Pulmonary artery endothelial cell (primary cell): ENCODE measurements at places on chromosomes 7 and 10. TPM values are rescaled to one million over a fixed set of nuclear protein-coding genes. Genes with fewer than 3 reads are reported as not detected.

DNA sequence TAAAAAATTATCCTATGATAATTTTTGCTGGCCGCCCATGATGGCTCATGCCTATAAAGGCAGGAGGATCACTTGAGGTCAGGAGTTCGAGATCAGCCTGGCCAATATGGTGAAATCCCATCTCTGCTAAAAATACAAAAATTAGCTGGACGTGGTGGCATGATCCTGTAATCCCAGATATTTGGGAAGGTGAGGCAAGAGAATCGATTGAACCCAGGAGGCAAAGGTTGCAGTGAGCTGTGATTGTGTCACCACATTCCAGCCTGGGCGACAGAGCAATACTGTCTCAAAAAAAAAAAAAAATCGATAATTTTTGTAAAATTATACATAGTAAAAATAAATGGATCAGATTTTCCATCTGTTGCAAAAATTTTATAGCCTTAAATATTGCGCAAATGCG is 31.7 kb upstream of the CDK14 start:
- DNase-seq: no peak

The CYP2E1 gene
- total RNA-seq: 0.13 TPM in 1 of 2 replicates, not detected in the other

DNA sequence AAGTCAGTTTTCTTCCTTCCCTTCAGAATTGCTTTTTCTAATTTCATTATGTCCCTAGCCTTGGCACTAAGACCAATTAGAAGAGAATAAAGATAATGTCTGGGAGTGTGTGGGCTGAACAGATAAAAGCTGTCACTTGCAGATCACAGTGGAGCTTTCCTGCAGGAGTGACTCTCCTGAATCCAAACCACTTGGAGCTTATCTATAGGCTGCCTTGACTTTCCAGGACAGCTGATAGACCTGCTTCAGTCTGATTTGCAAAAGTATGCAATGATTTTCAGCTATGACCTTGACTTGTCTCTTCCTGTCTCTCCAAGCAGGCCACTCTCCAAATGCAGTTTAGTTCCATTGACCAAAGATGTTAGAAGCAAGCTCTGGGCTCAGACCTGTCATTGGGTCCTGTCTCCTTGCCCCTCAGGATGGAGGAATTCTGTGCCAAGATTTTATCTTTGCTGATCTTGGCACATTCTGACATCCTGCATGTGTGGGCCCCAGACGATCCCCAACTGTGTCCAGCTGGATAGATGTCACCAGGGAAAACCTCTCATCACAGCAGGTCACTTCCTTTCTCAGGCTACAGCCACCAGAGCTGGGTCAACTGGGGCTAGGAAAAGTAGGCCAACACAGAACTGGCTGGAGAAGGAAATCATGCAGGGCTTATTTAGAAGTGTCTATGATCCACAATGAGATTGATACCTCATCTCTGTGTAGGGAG is 120.9 kb upstream of the ZNF438 start:
- DNase-seq: no peak

- DNase-seq: no peak
Observed at GRCh38 chr7:151903249-151904032, 26.5 kb upstream of the PRKAG2 start.

DNA sequence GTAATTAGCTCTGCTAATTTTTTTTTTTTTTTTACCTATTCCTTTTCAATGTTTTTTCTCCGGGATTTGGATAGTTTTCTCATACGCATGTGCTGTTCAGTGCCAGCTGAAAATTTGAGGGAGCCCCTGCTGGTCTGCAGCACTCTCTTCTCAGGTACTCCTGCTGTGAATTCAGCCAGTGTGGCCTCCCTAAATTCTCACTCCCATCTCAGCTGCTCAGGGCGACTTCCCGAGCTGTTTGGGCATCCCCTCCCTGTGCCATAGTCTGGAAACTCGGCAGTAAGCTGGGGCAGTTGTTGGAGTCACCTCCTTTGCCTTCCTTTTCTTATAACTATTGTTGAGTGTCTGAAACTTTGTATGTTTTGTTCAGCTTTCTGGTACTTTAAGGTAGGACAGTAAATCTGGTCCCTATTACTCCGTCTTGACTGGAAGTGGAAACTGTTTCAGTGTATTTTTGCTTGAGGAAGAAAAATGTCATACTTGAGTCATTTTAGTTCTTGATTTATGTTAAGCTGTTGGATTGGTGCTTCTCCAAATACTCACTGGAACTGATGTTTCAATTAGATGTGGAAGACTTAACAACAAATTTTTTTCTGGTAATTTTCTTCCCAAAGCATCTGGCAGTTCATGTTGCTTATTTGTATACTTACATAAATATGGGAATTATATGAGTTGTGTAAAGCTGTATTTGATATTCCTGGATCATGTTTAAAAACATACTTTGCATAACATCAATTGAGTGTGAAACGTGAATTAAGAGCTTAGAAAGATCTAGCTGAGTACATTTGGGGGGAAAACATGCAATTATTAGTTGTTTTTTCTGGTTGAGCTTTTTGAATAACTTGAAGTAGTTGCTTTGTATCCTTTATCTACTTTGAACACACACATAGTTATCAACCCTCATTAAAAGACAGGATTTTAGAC is 33.7 kb downstream of the MINPP1 start:
- no peak for DNase-seq

GRCh38 chr7:90958647-90959046 is 305.6 kb upstream of the FZD1 start:
- no peak for DNase-seq

GRCh38 chr7:726854-727103 is 280 bp downstream of the DNAAF5 start:
- DNase-seq: no peak

- no peak for DNase-seq
Observed at GRCh38 chr7:117791877-117792780, 81.1 kb downstream of the CTTNBP2 start.

DNA sequence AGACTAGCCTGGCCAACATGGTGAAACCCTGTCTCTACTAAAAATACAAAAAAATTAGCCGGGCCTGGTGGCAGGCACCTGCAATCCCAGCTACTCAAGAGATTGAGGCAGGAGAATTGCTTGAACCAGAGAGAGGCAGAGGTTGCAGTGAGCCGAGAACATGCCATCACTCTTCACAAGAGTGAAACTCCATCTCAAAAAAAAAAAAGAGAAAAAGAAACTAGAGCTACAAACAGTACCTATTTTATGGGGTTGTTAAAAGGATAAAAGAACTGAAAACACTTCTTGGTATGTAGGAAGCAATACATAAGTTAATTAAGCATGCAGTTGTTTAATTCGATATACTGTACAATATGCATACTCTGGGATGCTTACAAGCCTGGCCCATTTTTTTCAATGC is 216.9 kb downstream of the SORCS1 start:
- DNase-seq: no peak

The DGKI gene
- total RNA-seq: 0.33 and 0.53 TPM in 2 replicates

DNA sequence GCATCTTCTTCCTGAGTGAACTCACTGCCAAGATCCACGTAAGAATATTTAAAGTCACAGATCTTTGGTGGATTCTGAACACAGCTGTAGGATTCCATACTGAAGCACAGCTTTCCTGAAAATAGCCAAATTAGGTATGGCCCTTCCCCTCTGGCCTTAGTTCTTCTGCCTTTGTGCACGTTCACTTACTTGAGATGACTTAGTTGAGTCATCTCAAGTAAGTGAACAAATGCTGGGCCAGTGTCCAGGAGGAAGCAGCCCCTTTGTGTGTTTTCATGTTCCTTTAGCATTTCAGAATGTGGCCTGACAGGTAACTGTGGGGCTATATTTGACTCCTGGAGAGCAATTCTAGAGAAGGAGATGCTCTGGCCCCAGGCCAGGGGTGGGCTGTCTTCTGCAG is 51.5 kb downstream of the CCNY start:
- DNase-seq: peak; percentile 32

GRCh38 chr7:83161899-83162401 is 734 bp downstream of the PCLO start:
- no peak for DNase-seq

The SLC26A5 gene
- not detected in 2 replicates for total RNA-seq

The HYAL4 gene
- 0.20 TPM in 1 of 2 replicates, not detected in the other for total RNA-seq

DNA sequence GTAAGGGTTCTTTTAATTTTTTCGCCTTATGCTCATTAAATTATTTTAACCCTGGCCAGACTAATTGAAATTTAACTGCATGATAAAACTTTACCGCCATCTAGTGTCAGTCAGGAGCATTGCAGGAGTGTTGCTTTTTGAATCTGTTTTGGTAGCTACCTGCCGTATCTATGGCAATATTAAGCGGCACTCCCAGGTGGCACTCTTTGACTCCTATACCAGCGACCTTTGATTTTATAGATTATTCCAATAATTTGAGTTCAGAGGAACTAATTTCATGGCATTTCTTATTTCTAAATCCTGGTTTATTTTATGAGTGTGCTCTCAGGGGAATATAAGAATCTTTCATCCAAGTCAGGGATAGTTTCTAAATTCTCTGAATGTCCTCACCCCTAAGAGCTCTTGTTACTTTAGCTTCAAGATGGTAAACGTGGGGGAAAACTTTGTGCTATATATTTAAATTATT is 198.9 kb downstream of the REEP3 start:
- no peak for DNase-seq

The OTUD1 gene
- total RNA-seq: 3.9 and 4.9 TPM in 2 replicates

The OR6V1 gene
- total RNA-seq: not detected in 2 replicates

DNA sequence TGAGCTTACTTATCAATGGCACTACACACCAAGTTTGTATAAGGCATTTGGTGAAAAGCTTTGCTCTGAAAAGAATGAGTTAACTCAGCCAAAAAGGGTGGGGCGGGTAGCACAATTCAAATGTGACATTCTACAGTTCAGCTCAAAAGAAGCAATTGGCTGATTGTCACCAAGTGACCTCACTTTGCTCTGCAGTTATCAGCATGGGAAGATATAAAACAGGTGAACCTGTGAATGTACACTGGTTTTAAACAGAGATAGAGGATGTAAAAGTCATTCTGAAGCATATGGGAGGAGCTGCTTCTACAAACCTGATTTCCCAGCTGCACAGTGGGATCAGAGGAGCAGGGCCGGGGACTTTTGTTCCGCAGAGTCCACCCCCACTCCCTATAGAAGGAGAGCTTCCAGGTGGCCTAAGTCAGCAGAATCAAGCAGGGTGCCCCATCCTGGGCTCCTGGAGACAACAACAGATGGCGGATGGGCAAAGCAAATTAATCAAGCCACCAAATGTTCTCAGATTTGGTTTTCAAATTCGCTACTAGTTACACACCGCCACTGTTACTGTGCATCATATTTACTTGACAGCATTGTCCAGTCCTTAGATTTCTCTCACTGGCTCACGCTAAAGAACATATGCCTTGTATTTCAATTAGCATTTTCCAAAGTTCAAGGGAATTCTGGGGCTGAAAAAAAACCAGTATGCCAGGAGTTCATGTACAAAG is 27.5 kb upstream of the NPVF start:
- DNase-seq: no peak

DNA sequence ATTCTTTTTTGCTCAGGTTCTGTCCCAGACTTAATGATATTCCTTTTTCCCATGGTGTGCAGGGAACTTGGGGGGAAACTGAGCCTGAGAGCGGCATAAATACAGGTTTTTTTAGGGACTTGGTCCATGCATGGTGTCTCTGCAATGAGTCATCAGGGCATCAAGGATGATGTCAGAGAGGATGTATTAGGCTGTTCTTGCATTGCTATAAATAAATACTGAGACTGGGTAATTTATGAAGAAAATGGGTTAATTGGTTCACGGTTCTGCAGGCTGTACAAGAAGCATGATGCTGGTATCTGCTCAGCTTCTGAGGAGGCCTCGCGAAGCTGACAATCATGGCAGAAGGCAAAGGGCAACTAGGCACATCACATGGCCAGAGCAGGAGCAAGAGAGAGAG is 185.4 kb downstream of the RAB11FIP2 start:
- no peak for DNase-seq

The CTNNA3 gene
- total RNA-seq: not detected in 2 replicates

DNA sequence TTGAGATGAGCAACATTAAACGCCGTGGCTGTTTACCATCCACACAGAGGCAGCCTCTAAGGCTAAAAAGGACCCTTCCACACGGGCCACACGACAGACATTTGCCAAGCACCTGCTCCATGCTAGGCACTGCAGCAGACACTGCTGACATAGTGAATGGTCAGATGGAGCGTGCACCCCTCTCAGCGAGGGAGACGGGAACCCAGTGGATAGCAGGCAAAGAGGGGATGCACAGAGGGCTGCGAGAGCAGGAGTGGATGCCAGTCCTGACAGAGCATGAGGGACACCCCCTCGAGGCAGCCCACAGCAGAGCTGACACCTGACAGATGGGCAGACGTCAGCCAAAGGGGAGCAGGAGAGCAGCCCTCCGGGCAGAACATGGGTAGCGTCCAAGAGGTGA is 5.6 kb upstream of the STK32C start:
- DNase-seq: no peak

GRCh38 chr10:74008212-74008731 is 10.4 kb downstream of the VCL start:
- DNase-seq: no peak

DNA sequence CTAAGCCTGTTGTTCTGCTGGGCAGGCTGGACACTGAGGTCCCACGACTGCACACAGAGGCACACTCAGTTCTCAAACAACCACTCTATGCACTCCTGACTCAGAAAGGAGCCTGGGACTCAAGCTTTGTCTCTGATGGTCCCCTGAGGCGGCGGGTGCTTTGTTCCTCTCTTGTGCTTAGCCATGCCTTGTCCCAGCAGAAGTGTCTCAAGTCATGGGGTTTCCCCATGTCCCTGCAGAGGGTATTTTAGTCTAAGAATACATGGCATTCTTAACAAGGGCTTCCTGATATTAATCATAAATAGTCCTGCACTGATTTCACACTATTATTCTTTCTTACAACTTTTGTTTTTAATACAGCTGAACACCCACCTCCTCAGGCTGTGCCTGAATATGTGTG is 72.5 kb downstream of the CXCL12 start:
- DNase-seq: no peak

- DNase-seq: no peak
Observed at GRCh38 chr7:46739518-46740234, 818.6 kb upstream of the IGFBP3 start.

- DNase-seq: no peak
Observed at GRCh38 chr10:114957122-114957521, 19.1 kb downstream of the TRUB1 start.

GRCh38 chr10:75165684-75166622 is 44.6 kb upstream of the VDAC2 start:
- DNase-seq: no peak

DNA sequence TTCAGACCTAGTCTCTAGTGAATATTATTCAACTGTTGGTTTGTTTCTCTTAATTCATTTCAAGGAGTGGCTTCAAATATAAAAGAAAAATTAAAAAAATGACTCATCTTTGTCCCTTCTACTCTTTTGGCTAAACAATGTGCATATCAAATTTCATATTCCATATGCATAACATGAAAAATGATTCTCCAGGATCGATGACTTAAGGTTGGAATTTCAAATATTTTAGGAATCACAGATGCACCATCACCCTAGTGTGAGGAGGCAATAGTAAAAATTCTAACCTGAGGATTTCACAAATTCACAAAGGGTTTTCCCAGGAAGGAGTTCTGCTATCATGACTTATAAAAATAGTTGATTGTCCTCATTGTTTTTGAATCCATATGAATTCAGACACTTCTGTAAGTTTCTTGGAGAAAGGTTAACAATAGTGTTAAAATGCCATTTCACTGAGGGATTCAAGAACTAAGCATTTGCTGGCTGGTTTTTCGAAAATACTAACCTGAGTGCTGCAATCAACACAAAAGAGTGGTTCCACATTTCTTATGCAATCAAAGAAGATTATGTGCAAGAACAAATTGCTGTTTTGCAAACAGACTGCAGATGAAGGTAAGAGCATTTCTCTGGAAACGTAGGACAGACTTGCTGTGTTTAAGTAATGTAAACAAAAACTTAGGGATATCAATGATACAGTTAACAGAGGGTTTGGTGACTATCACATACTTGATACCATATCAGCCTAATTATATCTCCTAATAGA is 547.5 kb upstream of the LRRTM3 start:
- DNase-seq: no peak
